ENCODE measurements at places on chromosomes 4 and X.

- DNase-seq = no peak
Measured at GRCh38 chrX:128078545-128078944, 26.3 kb upstream of the ACTRT1 start.

GRCh38 chrX:27565992-27566391 is 24.2 kb upstream of the DCAF8L2 start:
- DNase-seq = no peak

DNA sequence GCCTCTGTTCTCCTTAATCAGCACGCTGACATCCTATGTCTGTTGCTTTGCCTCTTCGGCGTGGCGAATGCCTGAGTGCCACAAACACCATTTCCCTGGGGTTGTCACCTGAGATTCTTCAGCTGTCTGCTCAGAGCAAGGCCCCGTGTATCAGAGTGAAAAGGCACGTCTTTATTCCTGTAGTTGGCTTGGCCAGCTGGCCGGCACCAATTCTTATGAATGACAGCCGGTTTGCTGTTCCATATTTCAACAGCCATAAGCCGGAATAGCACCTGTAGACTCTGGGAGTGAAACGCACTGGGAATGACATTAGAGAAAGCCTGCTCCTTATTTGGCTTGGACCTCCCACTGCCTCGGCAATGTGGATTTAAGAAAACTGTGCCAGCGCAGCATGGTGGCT is 89.3 kb downstream of the MGST2 start:
- DNase-seq = peak; percentile 89

GRCh38 chr4:72446353-72447055 is 122.5 kb downstream of the ADAMTS3 start:
- no peak for DNase-seq

DNA sequence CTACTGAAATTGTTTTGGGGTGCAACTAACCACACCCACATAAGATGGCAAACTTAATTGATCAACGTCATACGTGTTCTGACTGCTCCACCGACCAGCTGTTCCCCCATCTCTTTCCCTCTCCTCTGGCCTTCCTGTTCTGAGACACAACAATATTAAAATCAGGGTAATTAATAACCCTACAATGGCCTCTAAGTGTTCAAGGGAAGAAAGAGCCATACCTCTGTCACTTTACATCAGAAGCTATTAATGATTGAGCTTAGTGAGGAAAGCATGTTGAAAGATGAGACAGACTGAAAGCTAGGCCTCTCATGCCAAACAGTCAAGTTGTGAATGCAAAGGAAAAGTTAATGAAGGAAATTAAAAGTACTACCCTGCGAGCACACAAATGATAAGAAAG is 173.9 kb upstream of the FTHL17 start:
- DNase-seq = no peak

GRCh38 chr4:16807355-16807754 is 91.1 kb downstream of the LDB2 start:
- DNase-seq = no peak

GRCh38 chrX:77742788-77743476 is 43.1 kb downstream of the ATRX start:
- peak; percentile 16 for DNase-seq

GRCh38 chr4:155377276-155377675 is 511 bp upstream of the MAP9 start:
- peak; percentile 54 for DNase-seq

DNA sequence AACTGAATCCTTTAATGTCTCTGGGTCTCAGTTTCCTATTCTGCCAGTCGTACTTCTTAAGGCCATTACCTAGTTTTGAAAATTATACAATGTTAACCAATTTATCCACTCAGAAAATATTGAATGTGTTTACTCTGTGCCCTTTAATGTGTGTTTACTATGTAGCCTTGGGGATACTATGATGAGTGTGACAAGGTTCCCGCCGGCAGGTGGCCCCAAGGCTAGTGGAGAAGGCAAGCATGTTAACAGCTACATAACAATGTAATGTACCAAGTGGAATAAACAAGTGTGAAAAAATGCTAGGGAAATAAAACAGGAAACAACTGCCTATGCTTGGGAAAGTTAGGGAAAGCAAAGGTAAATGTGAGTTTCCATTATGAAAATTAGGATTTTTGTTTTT is 187.3 kb upstream of the MBNL3 start:
- no peak for DNase-seq

GRCh38 chr4:82044141-82044993 is 329.4 kb downstream of the HNRNPD start:
- DNase-seq = peak; percentile 33

GRCh38 chr4:162706051-162706450 is 460.6 kb downstream of the NAF1 start:
- DNase-seq = no peak

GRCh38 chrX:49308604-49309269 is 5.3 kb downstream of the GAGE10 start:
- DNase-seq = no peak

- DNase-seq = no peak
Measured at GRCh38 chrX:132776486-132777210, 181.8 kb downstream of the HS6ST2 start.

- no peak for DNase-seq
Measured at GRCh38 chr4:185311113-185311888, 84.4 kb downstream of the LRP2BP start.

DNA sequence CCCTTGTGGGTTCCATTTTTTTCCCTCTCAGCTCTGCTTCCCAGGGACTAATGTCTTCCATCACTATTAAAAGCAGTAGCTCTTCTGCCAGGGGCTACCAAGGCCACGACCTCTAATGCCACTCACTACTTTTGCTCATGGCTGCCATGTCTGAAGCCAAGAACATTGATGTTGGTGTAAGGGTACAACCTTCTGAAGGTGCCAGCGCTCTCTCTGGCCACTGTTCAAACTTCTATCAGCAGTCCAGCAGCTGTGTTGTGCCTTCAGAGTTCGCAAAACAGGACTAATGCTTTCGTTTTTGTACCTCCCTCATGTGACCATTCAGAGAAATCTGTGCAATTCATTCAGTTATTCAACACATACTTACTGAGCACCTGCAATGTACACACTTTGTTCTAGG is 121.5 kb upstream of the ENPEP start:
- no peak for DNase-seq

- no peak for DNase-seq
Measured at GRCh38 chrX:148214786-148215185, 233.6 kb downstream of the FMR1NB start.

GRCh38 chrX:23720117-23720677 is 22.9 kb downstream of the ACOT9 start:
- DNase-seq = no peak

All from cerebellar cortex (tissue), 1 donor.